CD4-positive, alpha-beta T cell (primary cell): ENCODE measurements at places on chromosomes 16 and 17.
A peak's percentile ranks its signal among the peaks of the same experiment; 100 is the strongest.

DNA sequence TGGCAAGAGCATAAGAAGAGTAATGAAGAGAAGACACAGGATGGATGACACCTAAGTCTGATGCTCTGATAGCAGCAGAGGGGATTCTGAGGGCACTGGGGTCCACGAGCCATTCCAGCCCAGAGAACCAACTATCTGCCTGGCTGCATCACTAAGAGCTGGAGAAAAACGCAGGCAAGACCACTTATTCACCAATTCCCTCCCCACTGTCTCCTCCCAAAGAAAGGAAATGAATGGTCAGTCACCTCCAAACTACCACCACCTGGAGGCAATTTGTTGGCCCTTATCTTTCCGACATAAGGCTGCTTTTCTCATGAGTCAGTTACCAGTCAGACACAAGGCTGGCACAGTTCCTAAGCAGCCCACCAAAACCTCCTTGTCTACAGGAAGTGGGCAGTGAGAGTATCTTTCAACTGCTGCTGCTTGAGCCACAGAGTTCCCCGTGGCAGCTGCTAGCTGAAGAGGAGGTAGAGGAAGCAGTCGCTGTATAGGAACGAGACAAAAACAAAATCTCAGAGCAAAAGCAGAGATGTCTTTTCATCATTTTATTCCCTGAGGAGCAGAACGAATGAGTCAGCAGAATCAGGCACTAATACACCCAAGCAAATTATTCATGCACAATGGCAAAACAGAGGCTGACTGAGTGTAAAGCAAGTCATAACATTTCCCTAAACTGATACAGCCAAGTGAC, 111.1 kb downstream of the SMG6 start:
- peak; percentile 44 for DNase-seq

- no peak for DNase-seq
Observed at GRCh38 chr17:61201211-61201610, 198.4 kb upstream of the TBX2 start.

DNA sequence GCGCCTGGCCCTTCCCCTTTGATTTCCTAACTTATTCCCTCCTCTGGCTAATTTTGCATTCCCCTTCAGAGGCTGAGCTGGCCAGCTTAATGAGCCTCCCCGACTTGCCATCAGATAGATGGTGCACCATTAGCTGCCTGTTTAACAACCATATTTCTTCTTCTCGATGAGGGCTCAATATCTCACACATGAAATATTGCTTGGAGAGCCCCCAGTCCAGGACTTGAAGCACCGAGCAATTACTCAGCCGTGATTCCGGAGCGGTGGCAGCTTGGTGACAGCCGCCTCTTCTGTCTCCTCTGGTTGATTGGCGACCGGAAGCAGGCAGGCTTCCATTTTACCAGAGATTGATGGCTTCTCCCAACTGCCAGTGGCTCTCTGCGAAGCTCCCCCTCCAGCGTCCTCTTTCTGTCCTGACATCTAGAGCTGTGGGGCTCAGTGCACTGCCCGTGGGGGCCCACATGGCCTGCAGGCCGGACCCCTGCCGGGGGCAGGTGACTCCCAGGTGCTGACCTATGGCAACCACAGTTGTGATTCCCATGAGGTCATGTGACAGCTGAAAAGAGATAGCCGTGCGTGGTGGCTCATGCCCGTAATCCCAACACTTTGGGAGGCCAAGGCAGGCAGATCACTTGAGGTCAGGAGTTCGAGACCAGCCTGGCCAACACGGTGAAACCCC, 133.7 kb upstream of the SEC14L1 start:
- DNase-seq = no peak

- DNase-seq = peak; percentile 86
Observed at GRCh38 chr17:82051776-82052637, at the start of the genes GPS1 and RFNG. GPS1 (plus strand) TSS chr17:82051898; CDS start chr17:82051932, 34 bp downstream. RFNG (minus strand) TSS chr17:82051811; CDS start chr17:82051766, 45 bp downstream.

DNA sequence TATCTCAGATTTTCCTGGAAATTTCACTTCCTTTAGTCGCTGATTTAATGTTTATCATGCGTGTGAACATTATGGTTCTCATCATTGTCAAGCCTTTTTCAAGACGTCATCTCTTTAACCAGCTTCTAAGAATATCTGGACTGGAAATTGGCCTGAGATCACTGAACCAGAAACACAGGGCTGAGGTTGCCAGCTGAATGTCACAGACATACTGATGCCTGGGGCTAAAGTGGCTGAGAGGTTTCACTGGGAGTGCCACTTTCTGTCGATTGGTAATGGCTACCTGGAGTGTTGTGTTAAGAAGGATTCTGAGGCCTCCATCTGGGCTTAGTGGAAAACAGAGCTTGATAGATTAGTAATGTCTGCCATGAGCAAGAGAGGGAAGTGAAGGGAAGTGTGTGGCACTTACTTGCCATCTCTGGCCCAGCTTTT, 54.2 kb downstream of the CRISPLD2 start:
- no peak for DNase-seq

- no peak for DNase-seq
Observed at GRCh38 chr17:77560841-77561240, 397.7 kb upstream of the TNRC6C start.

GRCh38 chr17:37121616-37122015, 172.9 kb downstream of the AATF start:
- DNase-seq = no peak

GRCh38 chr17:17508646-17509591, 12.7 kb upstream of the RASD1 start:
- DNase-seq = no peak

GRCh38 chr17:56213031-56213430, 59.8 kb downstream of the ANKFN1 start:
- no peak for DNase-seq

GRCh38 chr16:10949424-10949970, 5.1 kb downstream of the CLEC16A start:
- DNase-seq = no peak

DNA sequence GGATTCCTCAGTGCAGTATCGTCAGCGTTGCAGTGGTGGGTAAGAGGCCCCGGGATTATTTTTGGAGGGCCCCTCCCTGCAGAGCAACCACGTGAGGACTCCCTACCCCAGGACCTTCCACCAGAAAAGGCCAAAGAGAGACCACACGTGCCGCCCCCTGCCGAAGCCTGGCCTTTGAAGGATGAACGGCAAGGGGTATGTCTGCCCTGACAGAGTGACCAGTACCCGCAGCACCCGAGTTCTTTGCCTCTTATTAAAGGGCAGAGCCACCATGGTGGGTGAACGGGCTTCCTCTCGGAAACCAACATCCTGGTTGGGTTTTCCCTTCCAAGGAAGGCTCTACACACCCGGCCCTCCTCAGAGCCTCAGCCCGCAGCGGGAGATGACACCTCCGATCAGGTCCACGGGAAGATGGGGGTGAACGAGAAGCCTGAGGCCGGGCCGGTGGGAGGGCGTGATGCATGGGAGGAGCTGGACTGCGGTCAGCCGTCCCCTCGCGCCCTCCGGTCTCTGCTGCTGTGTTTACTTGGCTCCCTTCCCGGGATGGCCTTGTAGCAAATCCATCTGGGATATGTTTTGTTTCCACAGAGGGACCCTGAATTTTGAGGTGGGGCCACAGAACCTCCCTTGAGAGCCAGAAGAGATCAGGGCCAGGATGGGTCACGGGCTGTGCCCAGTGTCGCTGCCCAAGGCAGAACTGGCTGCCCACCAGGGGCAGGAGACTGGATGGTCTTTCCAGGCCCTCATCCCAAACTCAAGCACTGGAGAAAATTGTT, 49.1 kb downstream of the TBC1D16 start:
- DNase-seq = no peak

DNA sequence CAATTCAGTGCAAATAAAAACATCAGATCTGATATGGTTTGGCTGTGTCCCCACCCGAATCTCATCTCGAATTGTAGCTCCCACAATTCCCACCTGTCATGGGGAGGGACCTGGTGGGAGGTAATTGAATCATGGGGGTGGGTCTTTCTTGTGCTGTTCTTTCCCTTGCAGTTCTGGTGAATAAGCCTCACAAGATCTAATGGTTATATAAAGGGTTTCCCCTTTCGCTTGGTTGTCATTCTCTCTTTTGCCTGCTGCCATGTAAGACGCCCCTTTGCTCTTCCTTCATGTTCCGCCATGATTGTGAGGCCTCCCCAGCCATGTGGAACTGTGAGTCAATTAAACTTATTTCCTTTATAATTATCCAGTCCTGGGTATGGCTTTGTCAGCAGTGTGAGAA, 68.9 kb upstream of the NFAT5 start:
- no peak for DNase-seq

DNA sequence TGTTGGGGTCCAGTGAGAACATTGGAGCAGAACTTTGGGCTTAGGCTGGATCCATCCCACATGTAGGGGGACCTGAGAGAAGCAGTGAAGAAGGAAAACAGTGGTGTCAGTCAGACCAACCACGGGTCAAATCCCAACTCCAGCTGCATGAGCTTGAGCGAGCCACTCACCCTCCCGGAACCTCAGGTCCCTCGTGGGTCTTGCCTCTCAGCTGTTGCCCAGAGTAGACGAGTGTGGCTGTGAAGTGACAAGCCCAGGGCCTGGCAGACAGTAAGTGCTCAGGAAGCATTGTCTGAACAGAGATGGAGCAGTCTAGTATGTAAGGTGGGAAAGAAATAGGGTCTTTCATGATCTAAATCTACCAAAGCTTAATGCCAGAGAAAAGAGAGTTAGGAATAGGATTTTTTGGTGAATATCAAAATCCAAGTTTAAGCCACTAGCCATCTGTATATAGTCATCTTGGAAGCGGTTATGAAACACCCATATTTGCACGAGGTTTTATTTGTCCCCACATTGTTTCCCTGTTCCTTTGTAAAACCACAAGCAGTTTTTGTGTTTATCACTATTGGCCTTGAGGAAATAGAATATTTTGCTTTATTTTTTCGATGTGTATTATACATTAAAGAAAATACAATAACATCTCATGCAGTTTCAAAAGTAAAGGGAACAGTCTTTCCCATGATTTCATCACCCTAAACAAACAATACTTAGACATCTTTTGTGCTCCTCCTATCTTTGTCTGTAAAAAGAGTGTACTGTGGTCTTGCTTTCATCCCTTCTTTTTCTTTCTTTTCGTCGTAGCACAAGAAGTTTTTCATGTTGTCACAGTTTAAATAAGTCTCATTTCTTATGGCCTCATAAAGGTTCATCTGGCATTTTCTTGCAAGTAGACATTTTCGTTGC, 112.0 kb downstream of the CLEC16A start:
- no peak for DNase-seq

GRCh38 chr17:51133365-51133764, 12.7 kb upstream of the SPAG9 start:
- no peak for DNase-seq

DNA sequence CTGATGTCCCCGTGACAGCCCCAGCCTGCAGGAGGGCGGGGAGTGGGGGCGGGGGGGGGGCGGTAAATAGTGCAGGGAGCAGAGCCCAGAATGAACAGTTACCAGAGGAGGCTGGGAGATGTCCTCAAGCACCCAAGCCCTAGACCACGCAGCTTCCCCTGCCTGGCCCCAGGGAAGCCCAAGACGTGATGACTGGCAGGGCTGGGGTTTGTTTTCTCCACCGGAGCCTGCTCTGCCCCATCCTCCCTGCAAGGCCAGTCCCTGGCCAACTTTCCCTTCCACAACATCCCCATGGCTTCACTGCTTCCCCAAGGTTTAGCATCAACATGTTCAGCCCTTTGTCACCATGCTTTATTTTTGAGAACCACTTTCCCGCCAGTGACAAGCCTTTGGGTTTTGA, 1.4 kb upstream of the BEAN1 start:
- no peak for DNase-seq

DNA sequence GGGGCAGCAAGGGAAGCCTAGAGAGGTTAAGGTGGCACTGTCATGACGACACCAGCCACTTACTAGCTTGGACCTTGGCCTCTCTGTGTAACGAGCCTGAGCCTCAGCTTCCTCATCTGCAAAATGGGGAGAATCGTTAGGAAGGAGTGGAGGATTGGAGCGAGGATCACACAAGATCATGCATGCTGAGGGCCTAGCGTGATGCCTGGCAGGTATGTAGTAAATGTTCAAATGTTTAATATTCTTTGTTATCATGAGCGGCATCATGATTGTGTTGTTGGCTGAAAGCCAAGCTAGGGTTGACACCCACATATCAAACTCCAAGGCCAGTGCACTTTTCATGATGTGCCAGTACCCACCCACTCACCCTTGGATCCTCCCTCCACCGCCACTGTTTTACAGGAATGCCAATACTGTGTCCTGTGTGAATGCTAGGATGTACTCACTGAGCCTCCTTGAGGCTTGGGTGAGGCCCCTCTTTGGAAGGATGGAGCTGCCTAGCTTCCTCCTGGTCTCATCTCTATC, 192.5 kb downstream of the MSI2 start:
- no peak for DNase-seq

GRCh38 chr17:49687878-49688491, 10.1 kb upstream of the SPOP start:
- no peak for DNase-seq

GRCh38 chr17:32116937-32117336, 25.4 kb upstream of the RHOT1 start:
- no peak for DNase-seq

DNA sequence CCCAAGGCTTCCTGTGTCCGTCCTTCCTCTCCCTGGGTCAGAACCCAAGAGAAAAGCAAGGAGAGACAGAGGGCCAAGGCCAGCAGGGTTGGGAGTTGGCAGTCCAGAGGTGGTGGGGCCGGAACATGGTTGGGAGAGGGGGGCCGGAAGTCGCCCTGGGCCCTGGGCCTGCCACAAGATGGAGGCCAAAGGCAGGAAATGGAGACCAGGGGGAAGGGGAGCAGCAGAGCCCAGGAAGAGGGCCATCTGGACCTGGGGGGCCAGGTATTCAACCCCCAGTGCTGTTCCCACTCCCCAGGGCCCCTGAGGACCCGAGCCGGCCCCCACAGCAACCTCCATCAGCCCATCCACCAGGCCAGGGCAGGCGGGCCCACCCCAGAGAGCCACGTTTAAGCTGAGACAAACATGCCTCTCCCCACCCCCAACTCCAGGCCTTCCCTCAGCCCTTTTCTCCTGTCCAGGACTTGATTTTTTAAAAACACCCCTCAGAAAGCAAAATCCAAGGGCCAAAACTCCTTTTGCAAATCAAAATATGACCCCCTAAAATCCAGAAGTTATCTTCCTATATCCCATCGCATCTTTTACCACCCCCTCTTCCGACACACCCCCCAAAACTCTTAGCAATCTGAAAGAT, 4.4 kb upstream of the BCL6B start:
- no peak for DNase-seq

DNA sequence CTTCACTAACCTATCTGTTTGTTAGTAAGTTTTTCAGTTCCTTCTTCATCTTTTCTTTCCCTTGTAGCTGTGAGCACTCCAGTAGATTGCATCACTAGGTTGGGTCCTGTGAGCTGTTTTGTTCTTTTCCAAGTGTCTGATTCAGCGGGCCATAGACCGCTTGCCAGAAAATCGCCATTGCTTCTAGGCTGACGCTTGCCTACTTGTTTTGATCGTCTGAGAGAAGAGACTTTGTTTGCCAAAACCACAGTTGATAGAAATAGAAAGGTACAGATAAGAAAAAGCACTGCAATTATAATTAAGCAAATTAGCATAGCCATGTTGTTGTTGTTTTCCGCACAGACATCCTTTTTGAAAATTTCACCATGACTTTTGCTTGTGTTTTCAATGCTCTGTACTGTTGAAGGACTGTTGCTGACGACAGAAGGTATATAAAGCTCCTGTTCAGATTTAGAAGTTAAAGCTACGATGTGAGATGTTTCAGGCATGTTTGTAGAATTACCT, 3.1 kb downstream of the EVI2A start:
- DNase-seq = peak; percentile 64
